ENCODE measurements at places on chromosomes 12 and 14.

GRCh38 chr12:62649412-62650138, 182.9 kb downstream of the MON2 start:
- no peak for DNase-seq

GRCh38 chr12:84165998-84166571, 746.5 kb downstream of the SLC6A15 start:
- DNase-seq, result no peak

GRCh38 chr12:49953151-49953550, 2.6 kb downstream of the AQP2 start:
- no peak for DNase-seq

- no peak for DNase-seq
Measured at GRCh38 chr12:109281452-109281851, 27.6 kb downstream of the FOXN4 start.

DNA sequence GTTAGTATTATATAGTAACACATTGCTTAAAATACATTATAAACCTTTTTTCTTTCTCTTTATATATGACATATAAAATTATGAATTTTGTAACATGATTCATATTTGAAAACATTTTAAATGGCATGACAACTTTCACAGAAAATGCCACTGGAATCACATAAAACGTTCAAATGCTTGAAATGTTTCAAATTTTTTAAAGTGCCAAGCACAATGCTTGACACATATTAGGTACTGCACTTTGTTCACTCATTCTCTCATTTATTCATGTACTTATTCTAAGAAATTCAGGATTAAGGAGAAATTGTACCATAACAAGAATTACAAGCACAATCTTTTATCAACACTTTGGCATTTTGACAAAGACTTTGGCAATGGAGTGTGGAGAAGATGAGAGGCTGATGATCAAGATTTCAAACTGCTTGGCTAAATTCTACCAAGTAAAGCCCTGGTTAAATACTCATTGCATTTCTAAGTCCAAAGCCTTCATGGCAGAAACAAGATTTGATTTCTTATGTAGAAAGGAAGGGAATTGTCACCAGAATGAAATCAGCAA, 232.2 kb downstream of the C12orf50 start:
- no peak for DNase-seq

GRCh38 chr12:40152783-40153383, 47.0 kb upstream of the SLC2A13 start:
- DNase-seq, result peak; percentile 14

GRCh38 chr14:51441001-51441400, 201.0 kb downstream of the TMX1 start:
- no peak for DNase-seq

GRCh38 chr14:61492474-61492873, 171.1 kb downstream of the PRKCH start:
- no peak for DNase-seq

- DNase-seq, result no peak
Measured at GRCh38 chr14:91397965-91398591, 19.5 kb downstream of the CCDC88C start.

DNA sequence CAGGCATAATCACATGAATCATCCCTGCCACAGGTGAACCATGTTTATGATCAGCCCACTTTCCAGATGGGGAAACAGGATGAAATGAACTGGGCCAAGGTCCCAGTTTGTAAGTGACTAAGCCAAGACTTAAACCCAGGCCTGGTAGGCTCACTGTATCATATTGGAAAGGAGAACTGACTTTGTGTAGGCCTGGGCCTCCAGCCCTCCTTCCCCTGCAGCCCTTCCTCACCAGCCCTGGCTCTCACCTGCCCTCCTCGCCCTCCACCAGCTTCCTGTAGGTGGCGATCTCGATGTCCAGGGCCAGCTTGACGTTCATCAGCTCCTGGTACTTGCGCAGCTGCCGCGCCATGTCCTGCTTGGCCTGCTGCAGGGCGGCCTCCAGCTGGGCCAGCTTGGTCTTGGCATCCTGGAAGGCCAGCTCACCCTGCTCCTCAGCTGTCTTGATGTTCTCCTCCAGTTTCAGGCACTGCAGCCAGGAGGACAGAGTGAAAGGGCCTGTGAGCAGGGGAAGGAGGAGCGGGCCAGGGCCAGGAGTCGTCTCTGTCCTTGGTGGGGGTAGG, 19.8 kb downstream of the KRT80 start:
- no peak for DNase-seq

DNA sequence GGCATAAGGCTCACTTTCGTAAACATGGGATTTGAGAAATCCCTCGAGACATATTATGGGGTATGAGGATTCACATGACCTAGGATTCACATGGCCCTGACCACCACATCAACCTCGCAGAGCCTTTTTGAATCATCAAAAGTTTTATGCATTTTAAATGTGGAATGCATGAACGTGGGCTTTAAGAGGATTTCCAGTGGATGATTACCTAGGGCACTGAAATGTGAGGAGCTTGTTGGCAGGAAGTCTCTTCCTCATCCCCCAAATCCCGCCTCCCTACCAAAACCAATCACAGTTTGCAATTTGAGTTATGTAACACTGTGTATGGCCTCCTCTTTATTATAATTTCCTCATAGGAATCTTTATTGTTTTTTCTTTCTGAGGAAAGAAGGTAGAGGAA, 659.6 kb upstream of the TBX3 start:
- no peak for DNase-seq

DNA sequence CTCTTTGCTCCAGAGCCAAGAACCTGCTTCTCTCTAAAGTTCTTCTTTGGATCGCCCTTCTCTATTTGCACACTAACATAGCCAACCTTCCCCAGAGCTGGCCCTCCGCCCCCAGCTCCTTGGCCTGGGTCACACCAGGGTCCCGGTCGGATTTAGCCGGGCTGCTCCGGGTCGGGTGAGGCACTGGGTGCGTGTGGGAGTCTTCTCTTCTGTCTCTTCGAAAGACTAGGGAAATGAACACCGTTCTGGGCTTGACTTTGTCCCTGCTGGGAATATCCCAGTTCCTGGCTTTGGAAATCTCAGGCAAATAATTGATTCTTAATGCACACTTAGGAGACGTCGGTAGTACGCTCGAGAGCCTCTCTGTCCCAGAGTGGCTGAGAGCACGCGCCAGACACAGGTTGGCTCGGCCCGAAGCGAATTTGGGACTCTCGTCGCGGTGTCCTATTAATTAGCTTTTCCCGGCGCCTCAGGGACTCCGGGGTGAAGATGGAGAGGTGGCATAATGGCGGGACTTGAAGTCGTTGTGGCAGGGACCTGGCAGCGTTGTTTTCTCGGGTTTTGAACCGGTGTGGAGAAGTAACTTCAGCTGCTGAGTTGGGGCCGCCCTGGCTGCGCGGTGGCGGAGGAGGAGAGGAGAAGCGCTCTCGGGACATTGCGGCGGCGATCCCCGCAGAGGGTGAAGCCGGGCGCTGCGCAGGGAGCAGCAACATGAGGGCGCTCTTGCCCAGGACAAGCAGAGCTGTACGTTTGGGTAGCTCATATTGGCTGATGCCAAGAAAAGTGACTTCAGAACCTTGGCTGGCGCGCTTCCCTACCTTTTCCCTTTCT, 7.5 kb downstream of the FOXG1 start:
- DNase-seq, result no peak

DNA sequence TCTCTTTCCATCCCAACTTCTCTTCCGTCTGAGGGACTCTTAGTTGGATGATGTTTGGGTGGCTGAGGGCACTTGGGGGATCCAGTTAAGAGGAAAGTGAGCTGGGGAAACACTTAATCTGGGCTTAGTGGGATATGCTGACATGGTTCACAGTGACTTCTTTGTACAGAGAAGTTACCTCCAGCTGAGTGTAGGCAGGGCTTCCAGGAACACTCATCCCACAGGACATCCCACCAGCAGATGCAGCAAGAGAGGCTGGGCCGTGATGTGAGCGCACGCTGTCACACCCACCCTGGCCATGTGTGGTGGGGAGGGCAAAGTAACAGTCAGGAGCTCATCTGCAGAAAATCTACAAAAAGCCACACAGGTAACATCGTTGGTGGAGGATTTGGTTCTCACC, 832 bp upstream of the CACNA2D4 start:
- DNase-seq, result peak; percentile 9

GRCh38 chr14:55366271-55366670, 45.4 kb downstream of the ATG14 start:
- no peak for DNase-seq

- DNase-seq, result no peak
Measured at GRCh38 chr12:109983432-109984142, 12.6 kb downstream of the GIT2 start.

GRCh38 chr12:24728366-24728765, 220.5 kb downstream of the BCAT1 start:
- peak; percentile 30 for DNase-seq

- peak; percentile 47 for DNase-seq
Measured at GRCh38 chr12:14723763-14724162, 27.4 kb upstream of the GUCY2C start.

- peak; percentile 0 for DNase-seq
Measured at GRCh38 chr12:34605955-34606748, 583.9 kb downstream of the ALG10 start.

GRCh38 chr12:25051171-25051570, 102.3 kb upstream of the BCAT1 start:
- DNase-seq, result no peak

GRCh38 chr12:65808580-65808979, 15.7 kb upstream of the HMGA2 start:
- no peak for DNase-seq

DNA sequence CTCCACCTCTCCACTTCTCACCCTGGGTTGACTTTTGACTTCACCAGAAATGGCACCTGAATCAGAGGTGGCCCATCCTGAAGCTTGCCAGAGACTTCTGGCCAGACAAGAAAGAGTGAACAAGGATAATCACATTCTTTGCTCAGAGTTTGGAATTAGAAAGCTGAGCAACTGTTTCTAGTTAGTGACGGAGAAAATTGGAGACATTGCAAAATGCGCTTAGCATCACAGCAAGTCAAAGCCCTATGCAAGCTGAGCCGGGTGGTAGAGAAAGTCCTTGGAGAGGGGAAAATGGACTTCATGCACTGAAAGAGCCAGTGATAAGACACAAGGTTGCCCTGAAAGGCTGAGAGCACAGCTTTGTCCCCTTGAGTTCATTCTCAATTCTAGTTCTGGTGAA, 161.8 kb downstream of the PAH start:
- no peak for DNase-seq

DNA sequence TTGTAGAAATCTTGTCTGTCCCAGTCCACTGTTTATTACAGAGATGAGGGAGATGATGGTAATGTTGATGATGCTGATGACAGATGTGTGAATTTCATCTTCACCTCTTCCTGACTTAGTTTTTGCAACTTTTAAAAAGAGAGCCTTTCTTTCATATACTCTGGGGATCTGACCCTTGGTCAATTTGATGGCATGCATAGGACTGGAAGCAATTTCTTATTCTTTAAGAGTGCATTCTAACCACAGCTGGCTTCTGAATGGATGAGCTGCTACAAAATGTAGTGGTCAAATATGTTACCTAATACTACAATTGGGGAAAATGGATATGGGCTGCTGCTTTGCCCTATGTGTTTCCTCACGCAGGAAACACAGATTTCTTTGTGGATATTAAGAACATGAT, 80.8 kb downstream of the MYRFL start:
- DNase-seq, result no peak

- DNase-seq, result no peak
Measured at GRCh38 chr14:42628602-42629001, 1021.9 kb downstream of the LRFN5 start.

DNA sequence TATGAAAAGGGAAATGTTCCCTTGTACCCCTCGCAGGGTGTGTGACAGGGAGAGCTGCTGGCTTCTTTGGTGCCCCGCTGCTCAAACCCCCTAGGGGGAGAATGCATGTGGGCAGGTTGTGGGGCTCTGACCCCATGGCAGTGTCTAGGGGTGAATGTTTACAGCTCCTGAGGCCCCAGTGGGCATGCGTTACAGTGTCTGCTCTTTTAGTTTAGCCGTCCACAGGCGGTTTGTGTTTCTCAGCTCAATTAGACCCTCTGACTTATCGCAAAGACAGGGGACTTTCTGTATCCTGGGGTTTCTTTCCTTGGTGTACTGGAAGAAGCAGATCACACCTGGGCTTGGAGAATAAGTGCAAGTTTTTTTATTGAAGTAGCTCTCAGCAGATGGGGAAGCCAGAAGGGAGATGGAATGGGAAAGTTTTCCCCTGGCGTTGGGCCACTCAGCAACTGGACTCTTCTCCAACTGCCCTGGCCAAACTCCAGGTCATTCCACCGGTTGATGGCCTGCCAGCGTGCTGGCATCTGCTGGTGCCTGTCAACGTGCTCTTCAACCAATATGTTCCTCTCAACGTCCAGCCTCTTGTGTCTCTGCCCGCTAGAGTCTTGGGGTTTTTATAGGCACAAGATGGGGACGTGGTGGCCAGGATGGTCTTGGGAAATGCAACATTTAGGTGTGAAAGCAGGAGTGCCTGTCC, 720.9 kb downstream of the FSCB start:
- DNase-seq, result no peak

DNA sequence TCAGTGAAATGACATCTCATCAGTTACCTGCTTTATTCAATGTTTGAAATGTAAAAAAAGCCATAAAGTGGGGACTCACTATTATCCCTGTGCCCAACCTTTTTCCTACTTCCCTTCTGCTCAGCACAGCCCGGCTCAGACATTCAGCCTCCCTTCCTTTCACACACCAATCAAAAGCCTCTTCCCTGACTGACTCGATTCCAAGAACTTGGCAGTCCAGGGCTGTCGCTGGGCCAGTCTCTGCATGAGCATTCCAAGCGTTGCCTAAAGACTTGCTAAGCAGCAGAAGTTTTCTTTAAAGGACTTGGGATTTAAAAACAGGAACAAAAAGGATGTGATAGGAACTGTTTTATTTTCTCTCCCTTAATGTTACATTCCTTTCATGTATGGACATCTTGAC, 22.7 kb downstream of the ITPR2 start:
- DNase-seq, result no peak
